Fibroblast of skin of left biceps (primary cell): ENCODE measurements at places on chromosomes 11 and 22.

- no peak for DNase-seq
These were observed 38.6 kb downstream of the GGTLC2 start for GRCh38 chr22:22682807-22683667.

DNA sequence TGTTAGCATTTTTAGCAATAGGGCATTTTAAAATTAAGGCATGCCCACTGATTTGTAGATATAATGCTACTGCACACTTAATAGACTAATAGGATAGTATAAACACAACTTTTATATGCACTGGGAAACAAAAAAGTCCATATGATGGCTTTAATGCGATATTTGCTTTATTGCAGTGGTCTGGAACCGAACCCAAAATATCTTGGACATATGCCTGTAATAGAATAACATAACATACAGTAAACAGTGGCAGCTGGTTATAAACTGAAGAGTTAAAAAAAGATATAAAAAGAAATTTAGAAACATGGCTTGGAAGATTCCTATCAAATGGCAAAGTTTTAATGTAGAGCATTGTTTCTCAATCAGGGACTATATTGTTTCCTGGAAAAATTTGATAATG is 111.9 kb downstream of the KIF18A start:
- DNase-seq = no peak

- peak; percentile 38 for DNase-seq
These were observed 38.3 kb upstream of the CXCR5 start for GRCh38 chr11:118845369-118845768.

DNA sequence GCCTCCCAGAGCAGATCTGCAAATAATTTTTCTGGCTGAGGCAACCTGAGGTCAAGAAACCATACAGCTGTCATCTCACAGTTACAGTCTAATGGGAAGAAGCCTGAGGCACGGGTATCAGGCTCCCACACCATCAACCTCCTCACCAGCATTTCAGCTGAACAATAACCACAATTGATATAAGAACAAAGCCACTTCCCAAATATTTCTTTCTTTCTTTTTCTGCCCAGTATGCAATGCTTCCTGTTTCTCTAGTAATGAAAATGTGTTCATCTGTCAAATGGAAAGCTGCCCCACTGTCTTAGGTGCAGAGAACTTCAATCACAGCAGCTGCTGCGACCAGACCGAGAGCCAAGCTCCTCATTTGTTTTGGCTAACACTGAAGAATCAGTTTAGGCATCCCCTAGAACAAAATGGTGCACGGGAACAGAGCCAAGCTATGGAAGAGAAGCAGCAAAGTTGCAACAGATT is 108.4 kb downstream of the BLID start:
- DNase-seq = no peak

DNA sequence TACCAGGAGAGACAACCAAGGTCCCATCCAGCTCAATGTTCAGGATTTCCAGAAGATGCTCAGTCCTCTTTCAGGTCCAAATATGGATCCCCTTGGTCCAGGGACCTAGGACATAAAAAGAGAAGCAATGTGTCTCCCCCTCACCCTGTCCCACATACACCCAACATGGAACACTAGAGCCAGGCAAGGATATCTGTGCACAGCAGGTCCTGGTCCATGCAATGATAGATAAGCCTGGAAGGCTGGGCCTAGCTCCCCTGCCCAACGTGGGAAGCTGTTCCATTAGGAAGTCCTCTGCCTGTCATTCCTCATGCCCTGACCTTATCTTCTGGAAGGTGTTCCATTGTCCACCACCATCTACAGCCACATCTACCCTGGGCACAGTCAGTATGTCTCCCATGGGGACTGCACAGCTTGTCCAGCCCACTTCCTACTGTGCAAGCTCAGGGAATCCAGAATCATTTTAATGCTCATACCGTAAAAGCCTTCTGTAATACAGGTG is 1434.8 kb downstream of the TBC1D22A start:
- DNase-seq = no peak

DNA sequence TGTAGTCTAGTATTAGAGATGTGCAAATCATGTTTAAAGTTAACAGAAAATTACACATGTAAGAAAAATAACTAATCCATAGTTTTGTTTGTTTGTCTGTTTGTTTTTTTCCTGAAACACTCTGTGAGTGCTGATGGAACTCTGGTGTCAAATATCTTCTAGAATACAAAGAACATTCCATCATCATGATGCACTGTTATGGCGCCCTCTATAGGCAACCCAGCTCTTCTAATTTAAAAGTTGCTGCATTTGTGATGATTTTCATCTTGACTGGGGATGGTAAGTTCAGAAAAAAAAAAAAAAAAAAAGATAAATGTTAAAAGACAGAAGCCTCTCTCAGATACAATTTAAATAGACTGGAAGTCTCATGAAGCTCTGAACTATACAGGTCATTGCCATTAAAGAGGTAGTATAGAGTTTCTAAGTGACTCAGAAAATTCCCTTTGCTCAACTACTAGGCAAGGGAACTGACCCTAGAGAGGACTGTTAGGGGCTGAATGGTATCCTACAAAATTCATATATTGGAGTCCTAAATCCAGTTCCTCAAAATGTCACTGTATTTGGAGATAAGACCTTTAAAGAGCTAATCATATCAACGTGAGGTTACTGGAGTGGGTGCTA is 597.2 kb upstream of the ANO3 start:
- DNase-seq = peak; percentile 12
